ENCODE measurements at places on chromosomes 4 and X.

DNA sequence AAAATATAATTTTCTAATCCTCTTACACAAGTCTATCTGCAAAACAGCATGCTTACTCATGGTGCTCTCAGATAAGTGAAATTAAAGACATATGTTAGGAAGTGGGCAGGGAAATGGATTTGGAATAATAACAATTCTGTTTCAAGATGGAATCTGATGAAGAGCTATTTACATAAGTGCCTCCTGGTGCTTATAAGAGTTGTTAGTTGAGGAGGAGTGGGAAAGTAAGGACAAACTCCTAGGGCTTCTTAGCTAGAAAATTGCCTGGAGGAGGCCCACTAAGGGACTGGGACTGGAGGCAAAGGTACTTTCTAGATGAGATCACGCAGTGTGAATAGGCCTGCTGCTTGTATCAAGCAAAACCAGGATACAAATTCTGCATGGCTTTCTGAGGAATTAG lies 939.8 kb downstream of the GLUD2 start:
- DNase-seq, result no peak

DNA sequence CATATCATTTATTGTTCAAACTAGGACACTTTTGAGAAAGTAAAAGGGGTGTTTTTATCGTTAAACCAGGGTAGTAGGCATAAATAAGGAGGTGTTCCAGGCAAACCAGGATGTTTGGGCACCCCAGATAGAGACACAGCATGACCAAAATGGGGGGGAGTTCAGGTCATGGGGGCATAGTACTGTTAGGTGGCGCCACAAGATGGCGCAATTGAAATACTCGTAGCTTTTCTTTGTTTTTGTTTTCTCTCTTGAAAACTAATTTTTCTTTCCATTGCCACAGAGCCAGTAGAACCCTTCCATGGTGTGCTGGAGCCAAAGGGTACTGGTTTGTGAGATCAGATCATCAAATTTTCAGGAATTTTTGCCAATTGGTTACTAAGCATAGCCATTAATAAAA lies 283.4 kb downstream of the BCOR start:
- DNase-seq, result peak; percentile 36

GRCh38 chrX:118975831-118976598 lies 1.6 kb downstream of the LONRF3 start:
- DNase-seq, result peak; percentile 42

GRCh38 chr4:38948551-38948950 lies 80.9 kb downstream of the FAM114A1 start:
- peak; percentile 84 for DNase-seq

GRCh38 chr4:162732876-162733275 lies 433.8 kb downstream of the NAF1 start:
- DNase-seq, result no peak

DNA sequence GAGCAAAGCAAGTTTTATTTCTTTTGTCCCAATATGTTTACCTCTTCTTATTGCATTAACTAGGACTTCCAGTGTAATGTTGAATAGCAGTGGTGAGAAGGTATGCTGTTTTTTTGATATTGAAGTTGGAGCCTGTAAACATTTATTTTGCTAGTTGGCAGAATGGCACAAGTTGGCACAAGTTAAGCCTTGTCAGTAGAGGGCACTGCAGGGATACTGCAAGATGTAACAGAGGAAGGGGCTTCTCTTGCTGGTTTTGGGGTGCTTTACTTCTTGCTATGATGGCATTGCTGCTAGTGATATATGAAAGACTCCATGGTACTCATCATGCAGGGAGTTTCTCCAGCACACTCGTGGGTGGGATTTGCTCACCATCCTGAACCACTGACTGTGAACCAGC lies 327.3 kb upstream of the ARX start:
- DNase-seq, result no peak

DNA sequence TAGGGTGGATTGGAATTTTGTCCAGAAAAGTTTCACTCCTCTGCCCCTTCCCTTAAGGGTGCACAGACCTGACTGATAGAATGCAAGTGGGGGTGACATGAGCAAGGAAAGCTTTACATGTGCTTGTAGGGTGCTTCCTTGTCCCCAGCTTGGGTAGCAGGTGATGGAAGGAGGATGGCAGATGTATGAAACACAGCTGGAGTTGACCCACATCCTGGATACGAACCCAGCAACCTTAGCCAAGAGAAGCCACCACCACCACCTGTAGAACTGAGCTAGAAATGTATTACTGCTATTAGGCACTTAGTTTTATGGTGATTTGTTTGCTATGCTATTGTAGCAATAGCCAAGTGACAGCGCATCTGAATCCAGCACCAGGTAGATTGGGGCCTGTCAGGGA lies 227.4 kb downstream of the HS3ST1 start:
- DNase-seq, result no peak

DNA sequence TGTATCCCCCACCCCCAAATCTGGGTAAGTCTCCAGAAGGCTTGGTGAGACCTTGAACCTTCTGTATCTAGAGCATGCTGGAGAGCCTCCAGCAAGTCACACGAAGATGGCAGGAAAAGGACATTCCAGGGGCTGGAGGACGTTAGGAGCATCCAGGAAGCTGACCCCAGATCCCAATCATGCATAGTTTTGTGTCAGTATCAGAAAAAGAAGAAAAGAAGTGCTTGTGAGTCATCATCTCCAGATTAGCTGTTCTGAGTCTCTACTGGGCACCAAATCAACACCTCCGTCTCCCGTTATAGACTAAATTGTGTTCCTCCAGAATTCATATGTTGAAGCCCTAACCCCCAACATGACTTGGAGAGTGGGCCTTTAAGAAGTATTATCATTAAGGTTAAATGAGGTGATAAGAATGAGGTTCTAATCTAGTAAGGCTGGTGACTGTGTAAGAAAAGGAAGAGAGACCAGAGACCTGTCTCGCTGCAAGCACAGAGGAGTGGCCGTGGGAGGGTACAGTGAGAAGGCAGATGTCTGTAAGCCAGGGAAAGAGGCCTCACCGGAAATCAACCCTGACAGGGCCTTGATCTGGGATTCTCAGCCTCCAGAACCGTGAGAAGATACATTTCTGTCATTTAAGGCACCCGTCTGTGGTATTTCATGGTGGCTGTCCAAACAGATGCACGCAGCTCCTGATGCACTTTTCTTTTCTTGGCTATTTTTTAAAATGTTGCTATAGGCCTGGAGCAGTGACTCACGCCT lies 38.1 kb upstream of the CLDN24 start:
- peak; percentile 74 for DNase-seq

All from A172 (cell line).